Activated CD8-positive, alpha-beta T cell treated with anti-CD3 and anti-CD28 coated beads for 36 hours (primary cell): ENCODE measurements at places on chromosomes 7 and 10. TPM values are rescaled to one million over a fixed set of nuclear protein-coding genes. Genes with fewer than 3 reads are reported as not detected.

GRCh38 chr10:48623607-48624132 is 18.8 kb upstream of the ARHGAP22 start:
- H3K36me3 ChIP-seq = no peaks in the 10 kb centered on the region
- no peak for DNase-seq
- no peak overlapping the region for H3K27ac ChIP-seq
- H3K4me3 ChIP-seq = no peak overlapping the region

DNA sequence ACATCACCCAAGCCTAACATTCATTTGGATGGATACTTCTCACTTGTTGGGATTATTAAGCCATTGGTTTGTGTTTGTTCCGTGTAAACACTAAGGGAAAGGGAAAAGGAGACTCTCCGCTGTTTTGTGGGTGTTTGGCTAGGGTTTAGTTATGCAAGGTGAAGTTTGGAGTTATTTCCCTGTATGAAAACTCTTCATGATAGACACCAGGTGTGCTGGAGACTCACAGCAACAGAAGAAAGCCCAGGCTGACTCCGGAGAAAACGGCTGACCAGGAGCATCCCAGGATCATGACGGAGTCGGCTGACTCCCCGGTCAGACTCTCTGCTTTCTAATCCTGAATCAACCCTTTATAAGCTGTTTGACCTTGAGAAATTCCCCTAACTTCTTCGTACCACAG is 94.1 kb upstream of the KLF6 start:
- peaks cover 26% of the 10 kb centered on the region for H3K4me1 ChIP-seq
- H3K27ac ChIP-seq = no peak overlapping the region
- no peaks in the 10 kb centered on the region for H3K36me3 ChIP-seq
- no peak for DNase-seq

- H3K4me3 ChIP-seq = no peak overlapping the region
- no peaks in the 10 kb centered on the region for H3K4me1 ChIP-seq
- H3K36me3 ChIP-seq = no peaks in the 10 kb centered on the region
- no peaks in the 10 kb centered on the region for H3K27me3 ChIP-seq
- H3K27ac ChIP-seq = no peak overlapping the region
Observed at GRCh38 chr10:83012866-83013265, 1126.4 kb upstream of the GHITM start.

DNA sequence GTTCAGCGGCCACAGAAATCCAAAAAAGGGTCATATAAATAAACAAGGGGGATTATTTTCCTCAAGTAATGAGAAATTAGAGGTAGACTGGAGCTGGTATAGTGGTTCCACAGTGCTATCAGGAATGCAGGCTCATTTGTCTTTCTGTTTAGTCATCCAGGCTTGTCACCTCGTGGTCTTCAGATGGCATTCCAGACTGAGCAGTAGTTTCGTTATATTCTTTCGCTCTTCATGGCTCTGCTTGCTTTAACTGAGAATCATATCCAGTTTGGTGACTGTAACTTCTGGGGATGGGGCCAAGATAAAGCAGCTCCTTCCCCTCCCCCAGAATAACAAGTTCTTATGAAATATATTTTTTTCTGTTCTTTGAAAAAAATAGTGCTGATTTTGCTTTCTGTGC is 9.5 kb downstream of the ANKIB1 start:
- peaks cover 10% of the 10 kb centered on the region for H3K36me3 ChIP-seq
- no peak overlapping the region for H3K27ac ChIP-seq
- no peak overlapping the region for H3K4me3 ChIP-seq
- H3K4me1 ChIP-seq = peaks cover 30% of the 10 kb centered on the region
- no peaks in the 10 kb centered on the region for H3K27me3 ChIP-seq
- no peak for DNase-seq

DNA sequence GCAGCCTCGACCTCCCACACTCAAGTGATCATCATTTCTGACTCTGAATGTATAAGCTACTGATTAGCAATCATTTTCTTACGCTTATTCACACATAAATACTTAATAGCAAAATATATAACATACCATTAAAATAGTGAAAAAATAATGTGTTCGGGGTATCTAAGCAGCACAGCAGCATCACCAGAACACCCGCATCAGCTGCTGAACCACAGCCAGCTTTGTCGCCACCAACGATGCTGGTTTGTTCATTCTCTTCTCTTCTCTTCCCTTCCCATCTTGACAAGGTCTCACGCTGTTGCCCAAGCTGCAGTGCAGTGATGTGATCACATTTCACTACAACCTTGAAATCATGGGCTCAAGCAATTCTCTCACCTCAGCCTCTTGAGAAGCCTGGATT is 425.1 kb upstream of the LRGUK start:
- H3K4me1 ChIP-seq = no peaks in the 10 kb centered on the region
- H3K4me3 ChIP-seq = no peak overlapping the region
- no peaks in the 10 kb centered on the region for H3K27me3 ChIP-seq
- no peak overlapping the region for H3K27ac ChIP-seq

GRCh38 chr7:17131060-17131345 is 167.4 kb upstream of the AHR start:
- no peak for DNase-seq
- no peak overlapping the region for H3K4me3 ChIP-seq
- H3K27ac ChIP-seq = no peak overlapping the region
- peaks cover 2% of the 10 kb centered on the region for H3K36me3 ChIP-seq
- no peaks in the 10 kb centered on the region for H3K27me3 ChIP-seq

DNA sequence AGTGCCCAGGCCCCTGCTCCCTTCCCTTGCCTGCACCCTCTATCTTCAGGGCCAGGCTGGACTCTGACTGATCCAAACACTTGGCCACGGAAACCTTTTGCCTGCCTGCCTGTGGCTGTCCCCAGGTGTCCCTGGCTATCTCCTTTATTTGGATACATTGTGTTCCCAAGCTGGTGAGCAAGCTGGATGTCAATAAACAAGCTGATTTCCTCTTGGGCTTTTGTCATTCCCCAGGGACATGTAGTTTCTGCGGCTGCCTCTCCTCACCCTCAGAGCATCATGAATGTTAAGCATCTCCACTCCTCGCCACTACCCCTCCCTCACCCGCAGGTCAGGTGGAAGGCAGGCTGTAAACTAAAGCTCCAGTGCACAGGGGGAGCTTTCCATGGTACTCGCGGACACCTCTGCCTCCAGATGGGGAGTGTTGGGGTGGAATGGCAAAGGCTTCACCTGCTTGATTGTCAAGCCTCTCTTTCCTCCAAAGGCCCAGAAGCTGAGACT is 6.9 kb downstream of the GHRHR start:
- no peaks in the 10 kb centered on the region for H3K4me1 ChIP-seq
- DNase-seq = no peak
- no peak overlapping the region for H3K27ac ChIP-seq

DNA sequence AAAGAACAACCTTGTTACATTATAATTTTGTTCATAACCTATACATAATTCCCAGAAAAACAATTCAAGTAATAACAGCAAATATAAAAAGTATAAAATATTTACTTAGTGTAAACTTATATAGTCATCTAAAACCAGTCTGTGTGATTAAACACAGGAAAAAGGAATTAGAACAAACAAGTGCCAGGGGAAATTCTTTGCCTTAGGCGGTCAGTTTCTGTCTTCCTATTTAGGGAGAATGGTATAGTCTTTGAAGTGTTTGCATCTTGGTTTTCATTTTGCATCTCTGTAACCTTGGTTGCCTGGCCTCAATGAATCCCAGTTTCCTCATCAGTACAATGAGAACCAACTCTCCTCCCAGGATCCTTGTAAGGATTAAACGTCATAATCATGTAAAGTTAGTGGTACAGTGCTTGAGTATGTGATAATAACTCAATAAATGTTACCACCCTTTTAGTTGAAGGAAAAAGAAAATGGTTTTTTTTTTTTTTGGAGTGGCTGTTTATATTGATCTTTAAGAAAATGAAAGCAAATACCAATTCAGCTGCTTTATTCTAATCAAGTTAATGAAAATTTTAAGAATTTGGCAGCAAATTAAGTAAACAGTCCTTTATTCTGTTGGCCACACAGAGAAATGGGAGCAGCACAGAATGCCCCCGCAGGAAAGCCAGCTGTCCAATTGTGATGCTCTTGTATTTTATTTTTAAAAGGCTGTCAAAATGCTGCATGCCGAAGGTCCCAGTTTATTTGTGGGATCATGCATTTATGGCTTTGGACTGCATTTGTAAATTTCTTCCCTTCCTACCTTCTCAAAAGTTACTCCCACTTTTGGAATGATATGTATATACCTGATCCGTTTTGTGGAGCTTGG is 61.8 kb downstream of the SHH start:
- H3K4me3 ChIP-seq = no peak overlapping the region
- H3K27ac ChIP-seq = no peak overlapping the region
- peaks cover 42% of the 10 kb centered on the region for H3K36me3 ChIP-seq
- no peak for DNase-seq
- H3K27me3 ChIP-seq = no peaks in the 10 kb centered on the region

DNA sequence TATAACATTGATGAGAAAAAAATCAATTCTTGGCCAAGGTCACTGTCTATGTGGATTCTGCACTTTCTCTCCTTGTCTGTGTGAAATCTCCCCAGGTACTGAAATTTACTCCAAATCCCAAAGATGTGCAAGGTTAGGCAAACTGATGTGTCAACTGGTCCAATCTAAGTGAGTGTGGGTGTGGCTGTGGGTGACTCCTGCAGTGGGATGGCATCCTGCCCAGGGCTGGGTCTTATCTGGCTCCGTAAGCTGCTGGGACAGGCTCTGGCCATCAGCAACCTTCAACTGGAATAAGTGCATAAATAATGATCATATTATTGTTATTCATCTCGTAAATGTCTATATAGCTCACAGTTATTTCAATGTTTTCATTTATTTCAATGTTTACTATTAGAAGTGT is 79.3 kb downstream of the JCAD start:
- no peak overlapping the region for H3K27ac ChIP-seq
- peaks cover 3% of the 10 kb centered on the region for H3K36me3 ChIP-seq
- peaks cover 5% of the 10 kb centered on the region for H3K27me3 ChIP-seq
- no peak for DNase-seq

DNA sequence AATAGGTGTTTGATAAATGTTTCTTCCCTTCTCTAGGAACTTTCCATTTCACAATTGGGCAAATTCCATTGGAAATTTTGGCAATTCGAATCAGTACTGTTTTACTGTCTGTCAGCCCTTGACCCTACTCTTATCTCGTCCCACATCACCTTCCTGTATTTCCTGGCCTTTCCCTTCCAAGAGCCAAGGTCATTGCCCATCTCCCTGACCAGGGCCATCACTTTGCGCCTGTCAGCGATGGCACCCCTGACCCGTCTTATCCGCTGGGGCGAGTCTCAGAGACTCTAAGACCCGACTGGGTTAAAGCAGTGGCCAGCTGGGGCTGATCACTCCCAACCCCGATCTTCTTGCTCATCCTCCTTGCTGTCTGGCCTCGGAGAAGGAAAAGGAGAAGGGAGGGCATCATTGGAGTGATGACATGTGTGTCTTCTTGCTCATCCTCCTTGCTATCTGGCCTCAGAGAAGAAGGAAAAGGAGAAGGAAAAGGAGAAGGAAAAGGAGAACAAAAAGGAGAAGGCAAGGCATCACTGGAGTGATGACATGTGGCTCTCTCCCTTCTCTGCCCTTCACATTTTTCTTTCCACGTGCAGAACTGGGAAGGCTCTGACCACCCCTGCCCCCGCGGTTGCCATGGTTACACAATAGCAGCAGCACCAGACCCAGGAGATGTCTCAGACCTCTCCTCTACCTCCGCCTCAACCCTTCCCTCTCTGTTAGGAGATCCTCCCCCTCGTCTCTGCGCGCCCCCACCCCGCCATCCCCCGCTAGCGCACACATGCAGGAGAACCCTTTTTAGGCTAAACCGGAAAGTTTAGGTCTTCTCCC is 2.0 kb downstream of the SEMA3D start:
- peaks cover 21% of the 10 kb centered on the region for H3K27me3 ChIP-seq
- no peaks in the 10 kb centered on the region for H3K36me3 ChIP-seq
- H3K4me1 ChIP-seq = no peaks in the 10 kb centered on the region
- DNase-seq = no peak

DNA sequence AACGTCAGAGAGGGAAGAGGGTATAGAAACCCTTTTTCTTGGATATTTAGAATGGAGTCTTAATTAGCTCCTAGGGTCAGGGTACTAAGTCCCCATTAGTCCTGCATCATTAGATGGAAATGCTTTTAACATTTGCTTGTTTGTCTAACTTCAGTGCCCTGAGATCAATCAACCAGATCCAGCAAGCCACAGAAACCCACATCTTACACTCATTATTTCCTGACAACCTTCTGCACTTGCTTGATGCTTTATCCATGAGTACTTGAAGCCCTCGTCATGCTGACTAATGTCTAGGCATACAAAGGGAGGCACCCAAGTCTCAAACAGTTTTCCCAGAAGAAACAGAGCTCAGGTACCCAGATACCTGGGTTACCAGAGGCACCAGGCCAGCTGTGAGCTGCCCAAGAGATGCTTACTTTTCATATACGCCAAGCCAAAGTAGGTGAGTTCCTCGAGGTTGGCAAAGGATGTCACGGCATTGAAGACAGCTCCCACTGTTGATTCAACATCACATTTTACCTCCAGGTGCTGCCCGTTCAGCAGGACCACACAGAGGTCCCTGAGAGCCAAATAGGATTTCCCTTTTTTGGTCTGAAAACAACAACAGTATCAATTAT is 42.7 kb downstream of the FRMPD2 start:
- no peaks in the 10 kb centered on the region for H3K36me3 ChIP-seq
- no peaks in the 10 kb centered on the region for H3K4me1 ChIP-seq
- no peak overlapping the region for H3K27ac ChIP-seq
- peaks cover 3% of the 10 kb centered on the region for H3K27me3 ChIP-seq
- no peak overlapping the region for H3K4me3 ChIP-seq

DNA sequence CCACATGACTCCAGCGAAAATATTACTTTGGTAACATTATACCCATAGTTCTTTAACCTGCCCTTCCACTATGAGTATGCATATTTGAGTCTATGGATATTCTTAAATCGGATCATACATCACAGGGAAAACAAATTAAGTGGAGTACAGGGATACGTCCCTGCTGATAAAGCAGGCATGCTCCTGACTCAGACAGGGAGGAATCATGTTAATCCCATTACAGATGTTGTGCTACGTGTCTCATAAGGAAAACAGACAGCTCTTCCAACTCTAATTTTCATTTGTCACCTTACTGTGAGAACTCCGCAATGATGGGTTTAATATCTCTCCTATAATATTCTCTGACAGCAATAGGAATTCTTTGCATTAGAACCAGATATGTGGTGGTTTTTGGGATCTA is 469.5 kb upstream of the POM121L12 start:
- no peak overlapping the region for H3K4me3 ChIP-seq
- no peak overlapping the region for H3K27ac ChIP-seq
- H3K36me3 ChIP-seq = no peaks in the 10 kb centered on the region
- no peaks in the 10 kb centered on the region for H3K4me1 ChIP-seq

Gene GDF2
- total RNA-seq = not detected

Gene MEST
- total RNA-seq = 9.2 TPM

Gene CCL24
- total RNA-seq = not detected

Gene CYP17A1
- total RNA-seq = not detected

Gene CRHR2
- total RNA-seq = not detected

Gene TWIST1
- total RNA-seq = not detected
